Pulmonary artery endothelial cell (primary cell): ENCODE measurements at places on chromosomes 6 and 20. TPM values are rescaled to one million over a fixed set of nuclear protein-coding genes. Genes with fewer than 3 reads are reported as not detected.

The SEL1L2 gene
- not detected in 2 replicates for total RNA-seq

The CASS4 gene
- 0.07 TPM in 1 of 2 replicates, not detected in the other for total RNA-seq

The SLC12A5 gene
- total RNA-seq = 0.07 and 0.26 TPM in 2 replicates

The KATNA1 gene
- total RNA-seq = 27.0 and 27.2 TPM in 2 replicates

The TNFRSF6B gene
- total RNA-seq = 37.0 and 118 TPM in 2 replicates

The GFOD1 gene
- total RNA-seq = 37.7 and 47.2 TPM in 2 replicates

The PSORS1C2 gene
- not detected in 2 replicates for total RNA-seq

The SAMD10 gene
- total RNA-seq = 1.5 and 2.5 TPM in 2 replicates

The DDX39B gene
- 507 and 634 TPM in 2 replicates for total RNA-seq

The PPP1R3G gene
- total RNA-seq = 0.33 and 0.39 TPM in 2 replicates

The RGL2 gene
- 39.4 and 42.5 TPM in 2 replicates for total RNA-seq

GRCh38 chr20:31555203-31555775 lies 41.0 kb downstream of the HM13 start:
- no peak for DNase-seq

GRCh38 chr6:28203201-28203600 lies 21.9 kb upstream of the ZSCAN9 start:
- no peak for DNase-seq

DNA sequence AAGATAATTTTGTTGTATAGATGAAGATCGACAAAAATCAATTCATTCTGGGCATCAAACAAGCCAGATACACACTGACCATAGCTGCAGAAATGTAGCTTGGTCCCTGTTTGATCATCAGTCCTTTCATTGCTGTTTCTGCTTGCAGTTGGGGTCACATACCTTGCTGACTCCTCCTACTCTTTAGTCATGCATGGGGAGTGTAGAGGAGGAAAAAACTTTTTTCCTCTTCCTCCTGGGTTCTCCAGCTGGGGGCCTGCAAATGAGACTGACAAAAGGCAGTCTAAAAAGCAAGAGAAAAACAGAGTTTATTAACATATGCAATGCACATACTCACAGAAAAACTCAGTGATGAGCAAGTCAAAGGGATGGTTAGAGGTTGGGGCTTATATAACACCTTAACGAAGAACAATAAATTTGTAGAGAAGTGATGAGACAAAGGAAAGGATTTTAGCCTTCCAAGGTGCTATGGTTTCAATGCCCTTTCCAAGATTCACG lies 105.8 kb downstream of the QRSL1 start:
- no peak for DNase-seq

- no peak for DNase-seq
Observed at GRCh38 chr20:50589548-50590347, 79.6 kb downstream of the PTPN1 start.

GRCh38 chr20:41411391-41411847 lies 44.8 kb upstream of the EMILIN3 start:
- DNase-seq = no peak

DNA sequence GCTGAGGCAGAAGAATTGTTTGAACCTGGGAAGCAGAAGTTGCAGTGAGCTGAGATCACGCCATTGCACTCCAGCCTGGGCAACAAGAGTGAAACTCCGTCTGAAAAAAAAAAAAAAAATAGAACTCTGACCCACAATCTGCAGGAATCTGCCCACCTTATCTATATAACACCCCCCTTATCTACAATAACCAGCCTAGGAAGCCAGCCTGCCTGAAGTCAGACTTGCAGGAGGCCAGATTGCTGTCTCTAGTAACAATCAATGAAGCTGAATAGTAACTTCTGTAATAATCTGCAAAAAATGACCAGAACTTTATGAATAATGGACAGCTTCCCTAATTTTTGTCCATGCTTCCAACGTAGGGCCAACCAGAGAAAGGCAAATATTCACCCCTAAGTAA lies 352.5 kb downstream of the CD83 start:
- no peak for DNase-seq

GRCh38 chr6:47141171-47141570 lies 99.0 kb upstream of the ADGRF1 start:
- DNase-seq = no peak

- DNase-seq = no peak
Observed at GRCh38 chr6:10402648-10403311, 12.1 kb downstream of the TFAP2A start.

DNA sequence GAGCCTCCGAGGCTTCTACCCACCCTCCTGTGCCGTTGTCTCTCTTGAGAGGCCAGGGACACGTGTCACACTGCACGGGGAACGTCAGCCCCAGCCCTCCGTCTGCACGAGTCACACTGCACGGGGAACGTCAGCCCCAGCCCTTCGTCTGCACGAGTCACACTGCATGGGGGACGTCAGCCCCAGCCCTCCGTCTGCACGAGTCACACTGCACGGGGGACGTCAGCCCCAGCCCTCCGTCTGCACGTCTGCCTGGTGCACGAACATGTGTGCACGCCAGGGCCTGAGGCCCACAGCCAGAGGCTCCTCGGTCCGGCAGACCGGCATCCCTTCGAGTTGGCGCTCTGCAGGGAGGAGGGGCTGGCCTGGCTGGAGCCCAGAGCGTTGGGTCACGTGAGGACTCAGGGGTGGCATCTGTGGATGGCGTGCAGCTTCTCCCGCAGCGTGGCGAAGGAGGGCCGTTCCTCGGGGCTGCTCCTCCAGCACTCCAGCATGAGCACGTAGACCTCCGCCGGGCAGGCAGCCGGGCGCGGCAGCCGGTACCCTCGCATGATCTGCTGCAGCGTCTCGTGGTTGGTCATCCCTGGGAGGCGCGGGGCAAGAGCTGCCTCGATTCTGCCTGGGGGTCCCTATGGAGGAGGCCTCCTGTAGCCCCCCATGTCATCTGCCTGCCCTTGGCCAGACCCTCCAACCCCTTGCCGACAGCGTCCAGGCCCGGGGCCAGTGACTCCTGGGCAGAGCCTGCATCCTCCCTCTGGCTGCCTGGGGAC lies 3.4 kb upstream of the PTK6 start:
- DNase-seq = no peak

- DNase-seq = no peak
Observed at GRCh38 chr6:114260810-114261209, 82.0 kb downstream of the HS3ST5 start.

- no peak for DNase-seq
Observed at GRCh38 chr6:21467091-21467490, 126.5 kb upstream of the SOX4 start.

GRCh38 chr6:105832313-105832761 lies 253.8 kb upstream of the PRDM1 start:
- no peak for DNase-seq

GRCh38 chr6:105170059-105170458 lies 9.8 kb downstream of the POPDC3 start:
- no peak for DNase-seq

DNA sequence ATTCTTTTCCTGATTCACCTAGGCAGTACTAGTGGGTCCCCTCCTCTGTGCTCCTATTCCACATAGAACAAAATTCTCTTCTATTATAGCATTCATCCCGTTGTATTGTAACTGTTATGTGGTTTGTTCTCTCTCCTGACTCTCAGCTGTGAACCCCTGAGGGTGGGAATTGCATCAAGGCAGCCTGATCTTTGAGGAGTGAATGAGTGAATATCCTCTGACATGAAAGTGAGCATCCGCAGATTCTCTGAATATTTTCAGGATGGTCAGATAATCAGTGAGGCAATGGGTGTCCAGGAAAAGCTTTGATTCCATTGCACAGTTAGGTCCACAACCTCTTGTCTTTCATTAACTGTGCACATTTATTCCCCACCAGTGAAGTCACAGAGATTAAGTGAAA lies 67.6 kb upstream of the SLC22A23 start:
- no peak for DNase-seq

- DNase-seq = no peak
Observed at GRCh38 chr6:138161338-138162110, at the start of gene ARFGEF3. Gene ARFGEF3, plus strand, starts transcription at chr6:138161939. Its CDS starts 148 bp downstream, at chr6:138162087.

DNA sequence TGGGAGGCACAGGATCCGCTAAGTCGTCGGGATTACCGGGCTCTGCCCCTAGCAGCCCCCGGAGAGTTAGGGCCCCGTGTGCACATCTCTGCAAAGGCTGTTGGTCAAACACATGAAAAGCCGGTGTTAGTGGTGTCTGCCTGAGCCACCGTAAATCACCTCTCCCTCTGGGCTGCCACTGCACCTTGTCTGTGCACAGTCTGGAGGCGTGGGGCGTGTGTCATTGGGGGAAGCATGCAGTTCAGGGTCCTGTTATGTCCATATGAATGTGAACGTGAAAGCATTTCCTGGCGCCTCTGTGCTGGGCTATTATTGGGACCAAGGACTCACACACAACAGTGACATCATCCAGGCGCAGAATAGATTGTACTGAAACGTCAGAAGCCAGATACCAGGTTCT lies 305.6 kb downstream of the NRN1 start:
- no peak for DNase-seq

DNA sequence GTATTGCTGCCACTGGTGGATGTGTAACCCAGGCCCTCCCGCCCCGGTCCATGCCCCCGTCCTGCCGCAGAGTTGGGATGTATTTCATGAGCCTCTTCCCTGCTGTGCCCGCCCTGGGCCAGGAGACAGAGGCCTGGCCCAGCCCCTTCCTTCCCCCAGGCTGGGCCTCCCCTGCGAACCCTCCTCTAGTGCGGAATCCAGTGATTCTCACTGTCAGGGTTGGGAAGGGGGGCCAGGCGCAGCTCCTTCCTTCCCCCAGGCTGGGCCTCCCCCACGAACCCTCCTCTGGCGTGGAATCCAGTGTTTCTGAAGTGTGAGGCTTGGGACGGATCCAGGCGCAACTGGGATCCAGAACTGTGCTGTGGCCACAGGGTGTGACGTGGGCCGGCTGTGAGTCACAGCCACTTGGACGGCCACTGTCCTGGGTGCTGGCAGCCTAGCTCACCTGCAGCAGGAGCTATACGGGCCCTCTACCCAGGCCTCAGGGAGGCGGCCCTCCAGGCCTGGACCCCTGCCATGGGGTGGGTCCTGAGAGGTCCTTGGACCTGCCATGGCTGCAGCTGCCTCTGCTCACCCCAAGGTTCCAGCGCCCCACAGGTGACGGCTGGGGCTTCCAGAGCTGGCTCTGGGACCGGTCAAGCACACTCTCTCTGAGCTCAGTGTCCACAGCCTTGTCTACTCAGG lies 28.3 kb downstream of the COL20A1 start:
- DNase-seq = no peak

- no peak for DNase-seq
Observed at GRCh38 chr20:57795342-57795697, 85.5 kb upstream of the PMEPA1 start.

DNA sequence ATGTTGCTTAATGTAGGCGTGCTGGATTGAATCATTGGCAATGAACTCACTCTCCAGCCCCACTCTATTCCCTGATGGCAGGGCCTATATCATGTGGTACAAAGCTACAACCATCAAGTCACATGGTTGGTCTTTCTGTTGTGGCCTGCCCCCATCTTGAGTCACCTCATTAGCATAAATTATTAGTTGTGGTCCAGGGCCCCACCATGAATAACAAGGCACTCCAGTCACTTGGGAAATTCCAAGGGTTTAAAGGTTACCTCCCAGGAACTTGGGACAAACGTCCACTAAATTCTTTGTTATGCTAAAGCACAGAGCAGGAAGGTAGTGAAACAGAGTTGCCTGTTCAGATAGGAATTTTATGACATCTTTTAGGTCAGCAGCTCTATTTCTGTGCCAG lies 193.7 kb downstream of the SLC35F1 start:
- no peak for DNase-seq

GRCh38 chr20:16059841-16060240 lies 513.4 kb downstream of the KIF16B start:
- no peak for DNase-seq

- no peak for DNase-seq
Observed at GRCh38 chr20:61931476-61932198, 134.0 kb downstream of the TAF4 start.

- no peak for DNase-seq
Observed at GRCh38 chr6:34656378-34657036, 40.1 kb downstream of the ILRUN start.

DNA sequence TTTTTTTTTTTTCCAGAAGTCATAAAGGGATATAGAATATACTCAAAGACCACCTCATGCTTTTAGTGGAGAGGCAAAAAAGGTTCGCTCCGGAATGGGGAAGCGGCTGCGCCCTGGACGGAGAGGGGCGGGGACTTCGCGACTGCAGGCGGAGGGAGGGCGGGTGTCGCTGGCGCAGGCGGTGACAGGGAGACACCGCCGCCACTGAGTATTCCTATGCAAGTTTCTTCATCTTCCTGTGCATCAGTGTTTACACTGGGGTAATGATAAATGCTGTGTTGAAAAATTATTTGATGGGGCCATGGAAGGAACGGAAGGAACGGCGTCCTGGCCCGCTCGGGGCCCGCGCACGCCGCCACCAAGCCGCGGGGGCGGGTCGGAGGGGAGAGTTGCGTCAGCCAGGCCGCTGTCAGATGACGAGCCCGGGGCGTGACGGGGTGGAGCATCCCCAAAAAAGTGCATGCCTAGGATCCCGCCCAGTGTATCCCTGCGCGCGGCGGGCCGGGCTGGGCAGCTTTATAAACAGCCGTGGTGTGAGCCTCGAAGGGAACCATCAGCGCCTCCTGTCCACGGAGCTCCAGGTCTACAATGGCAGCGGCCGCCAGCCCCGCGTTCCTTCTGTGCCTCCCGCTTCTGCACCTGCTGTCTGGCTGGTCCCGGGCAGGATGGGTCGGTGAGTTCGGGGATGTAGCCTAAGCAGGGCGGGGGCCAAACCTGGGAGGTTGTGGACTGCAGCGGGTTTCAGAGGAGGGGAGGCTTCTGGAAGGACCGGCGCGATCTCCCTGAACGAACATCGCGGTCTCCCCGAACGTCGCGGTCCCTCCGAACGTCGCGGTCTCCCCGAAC lies at the start of gene ULBP1:
TSS of gene ULBP1 (plus strand) at position 482 of the 846 bp plus-strand sequence. CDS start at position 589, 107 bp downstream.
- DNase-seq = no peak

DNA sequence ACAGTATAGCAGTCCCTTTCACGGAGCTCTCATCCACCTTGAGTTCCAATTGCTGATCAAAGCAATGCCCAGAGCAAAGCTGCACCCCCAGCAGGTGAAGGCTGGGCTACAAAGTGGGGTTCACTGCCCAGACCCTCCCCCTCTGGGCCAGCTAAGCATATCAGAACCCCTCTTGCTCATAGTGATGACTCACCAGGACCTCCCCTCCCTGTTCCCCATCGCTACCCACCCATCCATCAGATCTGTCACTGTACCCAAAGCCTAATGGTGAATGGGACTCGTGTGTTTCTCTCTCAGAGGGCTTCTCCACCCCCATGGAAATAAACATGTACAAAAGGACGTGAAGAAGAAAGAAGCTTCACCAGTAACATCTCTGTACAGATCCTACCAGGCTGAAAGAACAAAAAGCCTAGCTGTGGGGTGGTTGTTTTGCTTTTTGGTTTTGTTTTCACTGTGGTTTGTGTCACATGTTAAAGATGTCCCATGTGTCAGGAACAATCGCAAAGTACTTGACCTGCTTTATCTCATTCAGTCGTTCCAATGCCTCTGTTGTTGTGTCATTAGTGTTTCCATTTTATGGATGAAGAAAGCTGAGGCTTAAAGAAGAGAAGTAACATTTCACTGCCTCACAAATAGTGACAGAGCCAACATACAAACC lies 518.5 kb downstream of the CD83 start:
- no peak for DNase-seq

- peak; percentile 39 for DNase-seq
Observed at GRCh38 chr20:40547483-40548091, 141.4 kb downstream of the MAFB start.
